ENCODE measurements at places on chromosomes 6 and 20.

GRCh38 chr20:11060423-11061185 is 386.8 kb upstream of the JAG1 start:
- no peak for DNase-seq

GRCh38 chr20:53660078-53660909 is 66.7 kb upstream of the ZNF217 start:
- DNase-seq = no peak

DNA sequence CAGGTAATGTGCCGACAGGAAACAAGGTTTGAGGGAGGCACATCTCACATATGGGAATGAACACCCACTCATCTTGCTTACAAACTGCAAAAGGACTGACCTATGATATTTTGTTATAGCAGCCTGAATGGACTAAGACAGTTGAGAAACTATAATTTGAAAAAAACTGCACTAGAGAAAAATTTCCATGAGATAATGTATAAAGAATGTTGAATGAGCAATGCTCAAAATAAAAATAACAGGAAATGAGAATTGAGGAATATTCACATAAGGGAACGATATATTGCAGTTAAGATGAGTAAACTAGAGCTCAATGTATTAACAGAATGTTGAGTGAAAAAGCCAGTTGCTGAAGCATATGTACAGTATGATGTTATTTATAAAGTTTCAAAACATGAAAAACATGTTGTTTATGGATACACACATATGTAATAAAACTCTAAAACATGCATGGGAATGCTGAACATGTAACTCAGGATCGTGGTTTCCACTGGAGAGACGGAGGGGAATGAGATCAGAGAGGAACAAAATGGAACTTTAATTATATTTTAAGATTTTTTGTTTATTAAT is 6.3 kb upstream of the TBC1D22B start:
- DNase-seq = no peak

- DNase-seq = no peak
Measured at GRCh38 chr20:44406572-44407137, 51.2 kb downstream of the HNF4A start.

GRCh38 chr6:144321839-144322591 is 36.9 kb downstream of the UTRN start:
- DNase-seq = no peak

Data from GM19239 (cell line).